ENCODE measurements at places on chromosomes 3 and 15.

DNA sequence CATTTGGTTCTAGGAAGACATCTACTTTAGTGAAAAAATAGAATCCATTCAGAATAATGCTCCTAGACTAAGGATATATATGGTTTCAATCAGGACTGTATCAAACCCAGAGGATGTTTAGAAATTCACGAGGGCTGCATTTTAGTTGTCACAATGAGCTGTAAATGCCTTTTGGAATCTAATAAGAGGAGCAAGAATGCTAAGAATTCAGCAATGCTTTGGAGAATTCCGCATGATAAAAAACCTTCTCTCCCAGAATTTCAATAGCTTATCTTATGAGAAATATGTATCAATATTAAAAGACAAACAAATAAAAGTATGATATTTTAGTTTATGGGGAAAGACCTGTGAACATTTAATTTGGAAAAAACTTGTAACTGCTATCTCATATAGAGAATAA lies 885.1 kb downstream of the ZPLD1 start:
- no peak for DNase-seq

DNA sequence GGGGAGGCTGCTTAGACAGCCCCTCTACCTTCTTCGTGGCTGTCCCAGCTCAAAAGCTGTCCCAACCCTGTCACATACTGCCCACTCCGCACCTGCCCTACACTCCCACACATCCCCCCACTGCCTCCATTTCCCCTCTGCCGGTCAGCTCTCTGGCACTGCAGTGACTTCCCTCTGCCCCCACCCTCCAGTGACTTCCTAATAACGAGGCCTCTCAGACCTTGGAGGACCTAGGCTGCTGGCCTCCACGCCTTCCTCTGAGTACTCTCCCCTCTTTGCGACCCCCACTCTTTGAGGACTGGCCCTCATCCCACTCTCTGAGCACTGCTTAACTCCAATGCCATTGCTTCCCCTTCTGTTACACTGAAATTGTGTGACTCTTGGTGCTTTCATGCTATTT lies 45.3 kb downstream of the KY start:
- DNase-seq: peak; percentile 54

DNA sequence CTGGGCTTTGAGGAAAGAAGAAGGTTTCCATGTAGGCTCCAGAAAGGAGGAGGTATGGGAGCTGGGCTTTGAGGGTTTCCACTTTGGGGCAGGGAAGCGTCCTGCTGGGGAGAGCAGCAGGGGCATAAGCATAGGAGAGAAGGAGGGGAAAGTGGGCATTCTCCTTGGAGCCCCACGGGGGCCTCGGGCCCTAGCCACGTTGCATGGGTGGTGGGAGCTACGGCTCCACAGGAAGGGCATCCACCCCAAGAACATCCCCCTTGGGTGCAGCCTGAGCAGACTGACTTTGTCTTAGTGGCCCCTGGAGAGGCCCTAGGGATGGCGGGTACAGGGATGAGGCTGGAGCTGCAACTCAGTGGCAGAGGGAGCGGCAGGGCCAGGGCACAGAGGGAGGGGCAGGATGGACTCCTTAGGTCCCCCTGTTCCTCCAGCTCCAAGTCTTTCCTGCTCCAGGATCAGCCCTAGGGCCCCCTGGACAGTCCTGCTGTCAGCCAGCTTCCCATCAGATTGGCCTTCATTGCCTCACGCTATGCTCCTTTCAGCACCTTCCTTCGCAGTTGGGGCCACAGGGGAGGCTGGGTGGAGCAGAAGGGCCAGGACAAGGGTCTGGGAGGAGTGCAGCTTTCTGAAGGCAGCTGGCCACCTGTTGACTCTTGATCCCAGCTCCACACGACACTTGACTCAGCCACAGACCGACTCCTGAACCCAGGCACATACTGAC lies 22.9 kb downstream of the PRR20G start:
- no peak for DNase-seq

DNA sequence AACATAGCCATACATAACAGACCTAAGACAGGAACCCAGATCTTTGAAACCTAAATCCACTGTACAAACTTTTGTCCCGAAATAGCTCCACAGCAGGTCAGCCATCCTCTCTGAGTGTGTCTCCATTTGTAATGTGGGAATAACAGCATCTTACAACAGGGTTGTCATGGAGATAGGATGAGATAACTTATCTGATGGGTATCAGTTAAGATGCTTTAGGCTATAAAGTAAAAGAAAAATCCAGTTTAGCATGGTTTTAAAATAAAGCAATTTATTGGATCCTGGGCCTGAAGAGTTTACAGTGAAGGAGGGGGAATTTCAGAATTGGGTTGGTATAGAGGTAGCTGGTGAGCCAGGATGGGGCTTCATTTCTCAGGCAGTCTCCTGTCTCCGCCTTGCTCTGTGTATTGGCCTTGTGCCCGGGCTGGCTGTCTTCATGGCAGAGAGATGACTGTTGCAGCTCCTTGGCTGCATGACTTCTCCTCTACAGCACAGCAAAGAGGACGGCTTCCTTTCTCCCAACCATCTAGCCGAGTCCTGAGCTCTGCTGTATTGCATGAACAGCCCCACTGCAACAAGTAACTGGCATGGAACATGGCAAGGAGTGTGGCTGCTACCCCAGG lies 131.9 kb upstream of the PROK2 start:
- DNase-seq: no peak

GRCh38 chr3:192802957-192803899 lies 75.9 kb upstream of the FGF12 start:
- peak; percentile 14 for DNase-seq

DNA sequence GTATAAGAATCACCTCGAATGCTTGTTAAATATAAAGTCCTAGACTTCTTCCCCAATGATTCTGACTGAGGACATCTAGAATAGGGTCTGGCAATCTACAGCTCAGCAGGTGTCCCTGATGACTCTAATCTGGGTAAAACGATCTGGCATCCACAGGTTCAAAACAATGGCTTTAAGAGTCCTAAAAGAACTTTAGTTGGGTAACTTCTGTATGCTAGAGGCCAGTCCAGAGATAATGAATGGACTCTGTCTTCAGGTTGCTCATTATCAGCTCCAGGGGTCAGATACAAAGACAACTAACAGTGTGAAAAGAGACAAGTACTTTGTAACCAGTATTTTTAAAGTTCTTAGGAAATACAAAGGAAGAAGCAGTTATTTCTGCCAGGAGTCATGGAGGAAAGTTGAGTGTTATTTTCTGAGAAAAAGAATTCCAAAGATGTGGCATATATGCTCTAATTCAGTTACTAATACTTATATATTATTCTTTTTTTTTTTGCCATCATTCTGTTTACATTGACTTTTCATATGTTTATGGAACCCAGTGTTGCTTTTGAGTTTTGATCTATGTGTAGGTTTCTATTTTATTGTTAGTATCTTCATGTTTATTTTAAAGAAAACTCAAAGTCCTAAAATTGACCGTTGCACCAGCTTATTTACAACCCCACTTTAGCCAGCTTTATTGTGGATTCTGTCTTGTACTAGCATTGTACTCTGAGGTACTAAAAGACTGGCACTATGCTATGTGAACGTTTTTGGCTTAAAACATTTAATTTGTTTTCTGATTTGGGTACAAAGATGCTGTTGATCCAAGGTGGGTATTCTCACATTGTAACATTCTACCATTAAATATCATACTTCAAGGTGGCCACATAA lies 3.1 kb upstream of the GPR15 start:
- DNase-seq: no peak

- no peak for DNase-seq
Measured at GRCh38 chr3:13792051-13792490, 87.8 kb downstream of the WNT7A start.

- no peak for DNase-seq
Measured at GRCh38 chr3:14177580-14178246, 688 bp downstream of the XPC start.

- DNase-seq: no peak
Measured at GRCh38 chr15:62142736-62143135, 22.3 kb downstream of the C2CD4B start.

DNA sequence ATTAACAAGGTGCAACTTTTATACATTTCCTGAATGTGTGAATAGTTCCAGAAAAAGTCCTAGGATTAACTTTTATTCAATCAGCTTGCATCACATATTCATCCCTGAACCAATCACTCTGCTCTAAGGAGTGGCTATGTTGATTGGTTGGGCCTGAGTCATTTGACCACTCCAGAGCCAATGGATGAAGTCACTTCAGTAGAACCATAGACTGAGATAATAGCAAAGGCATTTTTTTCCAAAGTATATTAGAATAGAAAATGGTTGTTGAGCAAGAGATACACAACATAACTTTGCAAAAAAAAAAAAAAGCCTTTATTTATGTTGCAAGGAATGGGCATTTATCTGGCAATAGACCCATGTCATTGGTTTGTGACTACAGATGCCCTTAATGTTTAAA lies 55.5 kb upstream of the AGTR1 start:
- no peak for DNase-seq

GRCh38 chr15:62940755-62941361 lies 101.7 kb upstream of the TPM1 start:
- DNase-seq: no peak

DNA sequence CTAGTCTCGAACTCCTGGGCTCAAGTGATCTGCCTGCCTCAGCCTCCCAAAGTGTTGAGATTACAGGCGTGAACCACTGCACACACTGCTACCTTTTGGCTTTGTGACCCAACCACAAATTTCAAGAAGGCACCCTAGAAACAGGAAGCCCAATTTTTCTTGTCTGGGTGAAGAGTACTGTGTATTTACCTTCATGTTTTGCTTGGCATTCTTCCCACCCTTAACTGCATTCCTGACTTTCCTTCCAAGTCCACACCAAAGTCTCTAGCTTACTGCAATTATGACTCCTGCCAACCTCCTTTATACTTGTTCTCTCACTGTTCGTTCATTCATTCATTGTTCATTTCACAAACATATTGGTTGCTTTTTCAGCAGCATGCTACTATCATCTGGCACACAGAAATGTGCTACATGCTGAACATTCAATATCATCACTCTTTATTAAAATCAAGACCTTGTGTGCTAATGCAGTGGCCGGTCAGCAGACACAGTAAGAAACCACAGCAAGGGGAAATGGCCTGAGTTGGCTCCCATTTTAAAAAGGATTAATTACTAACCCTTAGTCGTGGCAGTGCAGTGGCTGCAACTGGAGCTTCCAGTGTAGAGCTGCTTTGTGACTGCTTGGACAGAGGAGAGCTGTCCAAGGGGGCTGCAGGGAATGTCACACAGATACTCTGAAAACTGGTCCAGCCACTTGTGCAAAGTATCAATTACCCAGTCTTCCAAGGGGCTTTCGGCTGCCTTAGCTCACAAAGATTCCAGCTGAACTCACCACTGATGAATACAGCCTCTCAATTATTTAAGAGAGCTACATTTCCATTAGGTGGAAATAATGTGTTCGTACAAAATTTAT lies 94.0 kb downstream of the ETFA start:
- DNase-seq: no peak

GRCh38 chr3:119235151-119235550 lies 5.5 kb downstream of the B4GALT4 start:
- DNase-seq: no peak

DNA sequence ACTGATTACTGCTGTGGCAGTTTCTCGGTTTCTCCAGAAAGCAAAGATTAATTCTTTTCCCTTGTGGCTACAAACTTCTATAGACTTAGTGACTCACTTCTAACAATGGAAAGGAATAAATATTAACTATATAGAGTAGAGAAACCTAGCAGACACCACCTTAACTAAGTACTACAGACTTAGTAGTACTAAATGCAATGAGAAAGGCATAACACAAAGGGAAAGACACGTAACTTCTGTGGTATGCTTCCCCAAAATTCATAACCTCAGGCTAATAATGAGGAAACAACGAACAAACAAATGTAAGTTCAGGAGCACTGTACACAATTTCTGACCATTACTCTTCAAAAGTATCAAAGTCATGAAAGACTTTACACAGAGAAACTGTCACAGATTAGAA lies 31.2 kb downstream of the ATG3 start:
- no peak for DNase-seq

- no peak for DNase-seq
Measured at GRCh38 chr15:55868707-55869106, 124.7 kb downstream of the NEDD4 start.

DNA sequence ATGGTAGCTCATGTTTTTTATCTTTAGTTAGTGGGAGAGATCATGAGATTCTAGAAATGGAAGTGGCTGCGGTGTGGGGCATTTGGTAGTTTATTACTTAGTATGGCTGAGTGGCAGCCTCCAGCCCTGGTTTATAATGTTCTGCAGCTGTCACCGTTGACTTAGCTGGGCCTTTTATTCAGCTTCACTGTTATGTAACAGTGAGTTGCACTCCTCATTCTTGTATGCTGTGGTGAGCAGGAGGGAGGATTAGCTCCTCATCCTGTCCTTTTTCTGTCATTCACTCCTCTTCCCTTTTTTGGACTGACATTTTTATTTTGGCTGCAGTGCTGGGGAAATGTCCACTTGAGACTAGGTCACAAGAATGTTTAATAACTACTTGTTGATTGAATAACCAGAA lies 29.5 kb downstream of the RAD54L2 start:
- peak; percentile 92 for DNase-seq

DNA sequence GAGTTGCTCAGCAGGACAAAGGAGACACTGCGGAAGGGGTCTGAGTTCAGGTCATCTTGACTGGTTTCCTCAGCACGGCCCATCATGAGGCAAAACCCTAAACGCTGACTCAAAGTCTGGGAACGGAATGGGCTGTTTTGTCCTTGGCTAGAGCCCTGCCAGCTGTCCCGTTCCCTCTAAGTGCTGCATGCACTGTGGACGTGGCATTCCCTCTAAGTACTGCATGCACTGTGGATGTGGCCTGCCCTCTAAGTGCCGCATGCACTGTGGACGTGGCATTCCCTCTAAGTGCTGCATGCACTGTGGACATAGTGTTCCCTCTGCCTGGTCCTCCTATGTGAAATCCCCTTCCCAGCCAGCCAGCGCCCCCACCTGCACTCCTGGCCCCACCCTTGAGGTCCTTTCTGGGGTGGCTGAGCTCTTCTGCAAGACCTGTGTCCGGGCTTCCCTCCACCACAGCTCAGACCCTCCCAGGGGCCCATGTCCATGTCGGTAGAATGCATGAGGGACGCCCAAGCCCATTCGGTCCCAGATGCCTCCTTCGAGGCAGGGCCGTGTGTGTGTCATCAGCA lies 36.7 kb downstream of the TM2D3 start:
- no peak for DNase-seq

GRCh38 chr15:44780608-44781007 lies 44.3 kb downstream of the TRIM69 start:
- no peak for DNase-seq

- no peak for DNase-seq
Measured at GRCh38 chr15:72682772-72683171, 3.2 kb downstream of the HIGD2B start.

- no peak for DNase-seq
Measured at GRCh38 chr3:185988816-185989175, 51.0 kb upstream of the TRA2B start.

- no peak for DNase-seq
Measured at GRCh38 chr3:16523778-16524177, 10.3 kb upstream of the RFTN1 start.
